Stimulated activated CD8-positive, alpha-beta memory T cell treated with anti-CD3 and anti-CD28 coated beads, Interleukin-4, amount 100 ng/mL, for 4 hours (primary cell): ENCODE measurements at places on chromosomes 7 and 10.

DNA sequence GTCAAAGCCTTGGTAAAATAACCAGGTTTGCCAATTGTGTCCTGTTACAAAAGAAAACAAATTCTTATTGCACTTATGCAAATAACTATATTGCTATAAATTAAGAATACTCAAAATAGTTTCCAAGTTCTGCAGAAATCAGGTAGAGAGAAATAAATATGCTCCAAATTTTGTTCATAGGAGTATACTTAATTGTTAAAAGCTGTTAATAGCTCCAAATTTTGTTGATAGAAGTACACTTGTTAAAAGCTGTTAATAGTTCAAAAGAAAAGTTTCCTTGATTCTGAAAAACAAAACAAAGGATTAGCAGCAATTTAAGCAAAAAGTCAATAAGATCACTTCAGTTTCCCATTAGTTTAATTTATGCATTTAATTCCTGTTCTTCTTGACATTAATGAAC is 46.4 kb upstream of the ZNF138 start:
- no peak for DNase-seq

- DNase-seq, result no peak
These were observed 107.3 kb downstream of the ZMIZ1 start for GRCh38 chr10:79176052-79176501.

DNA sequence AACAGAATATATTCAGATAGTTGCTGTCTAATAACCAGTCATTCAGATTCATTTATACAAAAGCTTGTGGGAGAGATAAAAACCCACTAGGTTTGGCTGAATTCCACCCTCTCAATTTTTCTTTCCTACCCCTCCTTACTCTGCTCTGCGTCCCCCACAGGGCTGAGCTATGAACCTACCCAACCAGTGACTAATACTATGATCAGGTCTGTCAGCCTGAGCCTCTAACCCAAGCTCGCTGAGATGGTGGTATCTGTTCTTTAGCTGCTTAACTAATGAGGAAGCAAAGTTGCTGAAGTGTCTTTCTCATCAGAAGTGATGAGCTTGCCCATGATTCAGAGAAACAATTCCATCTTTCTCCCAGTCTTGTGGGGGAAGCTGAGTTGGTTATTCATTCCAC is 248.7 kb upstream of the GPR26 start:
- DNase-seq, result no peak

GRCh38 chr7:77409739-77410547 is 6.2 kb downstream of the GSAP start:
- DNase-seq, result no peak

DNA sequence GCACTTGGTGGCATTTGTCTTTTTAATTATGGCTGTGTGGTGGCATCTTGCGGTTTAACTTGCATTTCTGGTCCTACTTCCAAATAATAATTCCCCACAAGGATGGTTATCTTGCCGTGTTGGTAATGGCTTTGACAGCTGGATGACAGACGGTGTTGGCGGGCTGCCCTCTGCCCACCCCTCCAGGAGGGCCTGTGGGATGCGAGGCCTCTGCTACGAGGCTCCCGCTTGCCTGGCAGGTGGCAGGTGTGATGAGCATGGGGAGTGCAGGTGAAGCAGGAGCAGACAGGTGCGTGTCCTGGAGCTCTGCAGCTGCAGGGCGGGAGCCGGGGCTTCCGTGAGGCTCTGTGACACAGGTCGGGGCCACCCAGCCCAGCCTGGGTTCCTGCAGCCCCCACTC is 11.8 kb downstream of the INPP5A start:
- DNase-seq, result no peak

- DNase-seq, result no peak
These were observed 216.4 kb downstream of the ELFN1 start for GRCh38 chr7:1886361-1887064.
